RWPE1 (cell line): ENCODE measurements at places on chromosomes 4 and X.

DNA sequence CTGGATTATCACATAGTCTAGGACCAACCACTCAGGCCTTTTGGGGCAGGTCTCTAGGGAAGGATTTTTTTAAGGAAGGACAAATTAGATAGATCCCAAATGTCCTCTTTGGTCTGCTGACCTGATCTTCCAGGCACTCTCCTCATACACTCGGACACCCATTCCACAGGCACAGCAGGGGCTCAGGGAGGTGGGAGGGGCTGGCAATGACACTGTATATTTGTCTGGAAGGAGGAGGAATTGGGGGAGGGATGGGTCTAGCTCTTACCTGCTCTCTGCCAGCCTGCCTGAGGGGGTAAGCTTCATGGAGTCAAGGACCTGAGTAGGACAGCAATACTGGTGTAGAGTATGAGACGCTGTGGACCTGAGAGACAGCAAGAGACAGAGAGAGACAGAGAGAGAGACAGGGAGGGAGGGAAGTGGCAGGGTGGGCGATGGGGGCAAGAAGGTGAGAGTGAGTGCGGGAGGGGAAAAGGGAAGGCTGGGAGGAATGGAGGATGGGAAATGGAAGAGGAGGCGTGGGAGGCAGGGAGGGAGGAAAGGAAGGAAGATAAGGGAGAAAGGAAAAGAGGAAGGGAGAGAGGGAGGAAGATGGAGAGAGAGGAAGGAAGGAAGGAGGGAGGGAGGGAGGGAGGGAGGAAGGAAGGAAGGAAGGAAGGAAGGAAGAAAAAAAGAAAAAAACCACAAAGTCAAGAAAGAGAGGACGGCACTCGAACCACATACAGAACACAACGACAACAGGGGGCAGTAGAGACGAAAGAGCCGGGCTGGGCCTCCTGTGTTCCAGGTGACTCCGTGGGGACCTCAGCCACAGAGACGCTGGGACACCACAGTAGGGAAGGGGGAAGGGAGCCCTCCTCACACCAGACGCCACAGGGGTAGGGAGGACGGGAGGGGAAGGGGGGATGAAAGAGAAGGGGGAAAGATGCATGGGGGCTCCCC, 1.8 kb downstream of the IQSEC2 start:
- no peak for DNase-seq

- no peak for DNase-seq
Measured at GRCh38 chrX:110036162-110037033, 33.5 kb downstream of the TMEM164 start.

DNA sequence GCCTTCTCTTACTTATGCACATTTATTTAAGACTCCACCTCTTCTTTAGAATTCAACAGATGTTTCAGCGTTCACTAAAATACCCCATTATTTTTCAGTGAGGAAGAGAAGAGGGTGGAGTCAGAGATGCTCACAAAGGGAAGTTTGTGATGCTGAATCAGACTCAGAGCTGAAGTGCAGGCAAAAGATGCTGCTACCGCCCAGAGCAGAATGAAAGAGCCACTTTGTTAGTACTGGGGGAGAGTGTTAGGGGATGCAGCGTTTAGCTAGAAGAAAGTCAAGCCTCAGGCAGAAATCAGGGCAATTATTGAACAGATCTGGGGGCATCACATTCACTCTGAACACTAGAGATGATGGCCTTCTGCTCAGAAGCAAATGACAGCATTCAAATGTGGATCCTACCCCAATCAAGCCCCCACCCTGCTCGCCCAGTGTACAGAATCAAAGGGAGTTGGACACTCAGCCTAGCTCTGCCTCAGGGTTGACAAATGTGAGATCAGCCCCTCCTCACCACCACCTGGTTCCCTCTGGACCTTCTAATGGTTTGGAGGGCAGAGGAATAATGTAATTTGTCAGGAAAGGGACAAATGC, 138.3 kb downstream of the UNC5C start:
- no peak for DNase-seq

DNA sequence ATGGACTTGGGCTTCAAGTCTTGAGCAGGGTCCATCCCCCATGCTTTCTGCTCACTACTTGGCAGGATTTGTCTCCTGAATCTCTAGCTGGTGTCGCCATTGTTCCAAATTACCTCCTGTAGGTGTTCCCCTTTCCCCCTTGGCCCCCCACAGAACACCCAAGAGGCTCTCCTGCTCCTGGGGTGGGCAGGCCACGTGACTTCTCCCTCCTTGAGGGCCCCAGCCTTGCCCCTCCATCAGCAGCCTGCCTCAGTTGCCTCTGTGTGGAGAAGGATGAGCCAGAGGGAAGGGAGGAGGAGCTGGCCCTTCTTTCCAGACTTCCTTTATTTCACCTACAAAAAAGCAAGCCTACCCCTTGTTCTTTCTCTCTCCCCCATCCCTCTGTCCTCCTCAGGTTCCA, 1.8 kb downstream of the GPR78 start:
- DNase-seq, result no peak

DNA sequence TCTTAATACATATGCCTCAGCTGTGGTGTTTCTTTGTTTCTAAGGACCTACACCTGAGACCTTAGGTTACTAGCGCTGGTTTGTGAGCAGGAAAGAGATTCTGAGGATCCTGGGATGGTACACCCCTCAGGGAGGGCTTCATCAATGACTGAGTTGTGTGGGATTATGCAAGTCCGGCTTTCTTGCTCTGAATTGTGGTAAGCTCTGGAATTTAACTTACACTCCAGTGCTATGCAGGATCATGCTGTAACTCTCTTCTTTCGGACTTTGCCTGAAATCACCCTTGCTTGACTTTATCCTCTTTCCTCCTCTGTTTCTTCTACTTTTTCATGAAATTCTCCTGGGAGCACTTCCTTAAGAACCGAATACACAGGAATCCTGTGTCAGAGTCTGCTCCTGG, 431.5 kb upstream of the BOD1L1 start:
- DNase-seq, result no peak

DNA sequence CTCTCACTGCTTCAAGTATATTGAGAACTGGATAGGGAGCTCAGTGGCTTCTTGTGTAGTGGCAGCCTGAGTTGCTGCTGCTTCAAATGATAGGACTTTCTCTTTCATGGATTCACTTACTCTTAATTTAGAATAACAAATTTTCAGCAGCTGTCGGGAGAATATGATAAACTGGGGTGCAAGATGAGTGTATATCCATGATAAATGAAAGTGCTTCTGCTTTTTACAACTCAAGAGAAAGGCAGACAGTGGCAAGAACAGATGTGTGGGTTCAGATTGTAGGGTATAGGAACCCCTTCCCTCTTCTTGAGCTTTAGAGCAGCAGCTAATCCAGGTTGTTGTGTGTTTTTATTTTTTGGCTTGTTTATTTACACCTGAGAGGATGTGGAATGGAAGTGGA, 1.0 kb downstream of the SH3BGRL start:
- no peak for DNase-seq
